ENCODE measurements at places on chromosomes 1 and 21.

- DNase-seq, result no peak
Observed at GRCh38 chr1:200163911-200164310, 136.4 kb downstream of the NR5A2 start.

DNA sequence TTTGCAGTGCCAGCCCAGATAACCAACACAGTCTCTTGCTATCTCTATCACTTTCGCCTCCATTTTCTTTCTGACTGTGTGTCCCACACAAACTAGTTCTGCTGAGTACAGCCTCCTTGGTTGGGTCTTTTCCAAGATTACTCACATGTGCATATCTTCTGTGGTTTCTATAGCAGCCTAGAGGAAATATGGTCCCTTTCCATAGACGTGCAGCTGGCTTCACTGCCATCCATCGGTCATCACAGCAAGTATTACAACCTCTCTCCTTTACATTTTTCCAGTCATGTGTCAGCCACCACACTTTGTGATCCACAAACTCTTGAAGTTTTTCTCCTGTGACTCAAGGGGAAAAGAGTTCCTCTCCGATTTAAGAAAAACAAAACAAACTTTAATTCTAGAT, 893.4 kb upstream of the ADGRL4 start:
- no peak for DNase-seq

GRCh38 chr1:40890771-40891170, 28.6 kb upstream of the CITED4 start:
- DNase-seq, result no peak

- no peak for DNase-seq
Observed at GRCh38 chr1:156816561-156817328, at the start of gene SH2D2A. Gene SH2D2A, minus strand, starts transcription at chr1:156816848. Its CDS starts 140 bp downstream, at chr1:156816708.

GRCh38 chr21:16079830-16080229, 350.0 kb downstream of the USP25 start:
- DNase-seq, result no peak

GRCh38 chr1:9143250-9143649, 14.3 kb upstream of the GPR157 start:
- no peak for DNase-seq

DNA sequence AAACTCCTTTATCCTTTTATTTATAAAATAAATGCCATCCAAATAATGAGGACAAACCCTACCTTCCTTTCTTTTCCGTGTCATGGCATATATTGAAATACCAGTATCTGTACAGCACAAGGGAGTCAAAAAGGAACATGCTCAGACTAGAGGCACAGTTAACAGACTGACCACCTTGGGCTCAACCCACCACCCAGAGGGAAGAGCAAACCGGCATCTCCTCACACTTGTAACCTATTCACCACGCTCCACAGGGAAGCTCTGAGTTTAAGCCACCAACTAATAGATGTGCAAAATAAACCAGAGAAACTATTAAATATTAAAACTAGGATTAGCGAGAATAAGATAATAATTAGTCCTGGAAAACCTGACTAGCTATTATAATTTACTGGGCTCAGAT, 112.7 kb downstream of the SIPA1L2 start:
- DNase-seq, result no peak

DNA sequence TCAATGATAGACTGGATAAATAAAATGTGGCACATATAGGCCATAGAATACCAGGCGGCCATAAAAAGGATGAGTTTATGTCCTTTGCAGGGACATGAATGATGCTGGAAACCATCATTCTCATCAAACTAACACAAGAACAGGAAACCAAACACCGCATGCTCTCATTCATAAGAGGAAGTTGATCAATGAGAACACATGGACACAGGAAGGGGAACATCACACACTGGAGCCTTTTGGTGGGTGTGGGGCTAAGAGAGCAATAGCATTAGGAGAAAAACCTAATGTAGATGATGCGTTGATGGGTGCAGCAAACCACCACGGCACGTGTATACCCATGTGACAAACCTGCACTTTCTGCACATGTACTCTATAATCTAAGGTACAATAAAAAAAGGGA, 883.4 kb upstream of the PRMT6 start:
- no peak for DNase-seq

DNA sequence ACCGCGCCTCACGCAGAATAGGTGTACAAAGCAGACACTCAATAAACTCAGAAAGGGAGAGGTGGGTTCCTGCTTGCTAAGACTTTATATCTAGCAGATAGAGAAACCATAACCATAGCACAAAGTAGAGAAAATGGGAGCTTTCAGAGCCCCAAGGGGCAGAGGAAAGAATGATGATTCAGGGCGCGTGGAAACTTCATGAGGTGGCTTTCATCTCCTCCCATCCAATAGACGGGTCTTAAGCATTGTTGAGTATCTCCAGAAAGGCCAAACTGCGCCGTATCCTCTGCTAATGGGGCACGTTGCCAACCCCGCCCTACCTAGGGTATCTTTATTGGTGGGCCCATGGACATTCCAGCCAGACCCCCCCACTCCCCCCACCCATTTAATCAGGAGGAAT, 778 bp upstream of the MIXL1 start:
- DNase-seq, result no peak

GRCh38 chr1:11838349-11839272, 9.0 kb downstream of the NPPA start:
- DNase-seq, result peak; percentile 41

DNA sequence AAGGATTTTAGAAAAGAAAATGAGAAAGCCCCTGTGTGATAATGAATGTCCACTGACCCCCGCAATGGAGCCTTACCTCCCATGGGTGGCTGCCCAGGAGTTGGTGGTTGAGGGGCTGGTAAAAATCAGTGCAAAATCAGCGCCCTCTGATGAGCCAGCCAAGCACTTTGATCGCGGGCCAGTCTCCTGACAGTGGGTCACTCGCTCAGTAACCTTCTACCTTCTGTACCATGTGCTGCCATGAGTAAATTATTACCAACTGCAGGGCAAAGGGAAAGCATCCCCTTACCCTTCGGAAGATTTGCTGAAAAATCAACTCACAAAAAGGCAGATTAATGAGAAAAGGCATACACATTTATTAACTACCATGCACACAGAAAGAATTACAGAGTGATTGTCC, 58.8 kb downstream of the KCNK1 start:
- no peak for DNase-seq

DNA sequence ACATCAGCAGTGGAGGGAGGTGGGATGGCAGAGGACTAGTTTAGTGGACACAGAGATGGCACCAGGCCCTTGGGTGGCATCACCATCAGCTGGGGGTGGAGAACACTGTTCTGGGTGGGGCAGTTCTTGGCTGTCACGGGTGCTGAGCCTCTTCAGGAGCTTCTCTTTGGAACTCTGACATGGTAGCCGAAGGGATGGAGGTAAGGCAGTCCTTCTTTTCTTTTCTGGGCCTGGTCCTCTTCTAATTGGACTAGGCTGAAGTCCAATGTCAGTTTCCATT, 8.3 kb upstream of the MEF2D start:
- no peak for DNase-seq

GRCh38 chr1:150917387-150917786, 8.8 kb upstream of the SETDB1 start:
- no peak for DNase-seq

DNA sequence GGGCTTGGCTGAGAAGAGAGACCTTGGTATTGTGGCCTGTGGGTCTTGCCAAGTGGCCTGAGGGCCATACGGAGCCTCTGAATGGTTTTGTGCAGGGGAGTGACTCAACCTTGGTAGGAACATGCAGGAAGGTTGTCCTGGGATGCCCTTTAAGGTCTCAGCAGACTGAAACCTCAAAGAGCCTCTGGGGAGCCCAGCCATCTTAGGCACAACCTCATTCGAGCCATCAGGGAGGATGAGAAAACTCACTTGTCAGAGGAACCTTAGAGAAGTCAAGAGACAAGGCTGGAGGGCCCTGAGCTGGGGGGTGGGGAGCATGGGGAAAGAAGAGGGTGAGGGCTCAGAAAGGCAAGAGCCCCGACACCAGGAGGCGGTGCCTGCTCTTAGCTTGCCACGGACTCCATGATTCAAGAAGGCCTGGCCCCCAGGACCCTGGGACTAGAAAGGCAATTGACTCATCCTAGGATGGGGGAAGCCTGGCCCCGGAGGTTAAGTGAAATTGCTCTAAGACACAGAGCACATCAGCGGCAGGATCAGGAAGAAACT, 13.0 kb downstream of the IFI6 start:
- peak; percentile 29 for DNase-seq

DNA sequence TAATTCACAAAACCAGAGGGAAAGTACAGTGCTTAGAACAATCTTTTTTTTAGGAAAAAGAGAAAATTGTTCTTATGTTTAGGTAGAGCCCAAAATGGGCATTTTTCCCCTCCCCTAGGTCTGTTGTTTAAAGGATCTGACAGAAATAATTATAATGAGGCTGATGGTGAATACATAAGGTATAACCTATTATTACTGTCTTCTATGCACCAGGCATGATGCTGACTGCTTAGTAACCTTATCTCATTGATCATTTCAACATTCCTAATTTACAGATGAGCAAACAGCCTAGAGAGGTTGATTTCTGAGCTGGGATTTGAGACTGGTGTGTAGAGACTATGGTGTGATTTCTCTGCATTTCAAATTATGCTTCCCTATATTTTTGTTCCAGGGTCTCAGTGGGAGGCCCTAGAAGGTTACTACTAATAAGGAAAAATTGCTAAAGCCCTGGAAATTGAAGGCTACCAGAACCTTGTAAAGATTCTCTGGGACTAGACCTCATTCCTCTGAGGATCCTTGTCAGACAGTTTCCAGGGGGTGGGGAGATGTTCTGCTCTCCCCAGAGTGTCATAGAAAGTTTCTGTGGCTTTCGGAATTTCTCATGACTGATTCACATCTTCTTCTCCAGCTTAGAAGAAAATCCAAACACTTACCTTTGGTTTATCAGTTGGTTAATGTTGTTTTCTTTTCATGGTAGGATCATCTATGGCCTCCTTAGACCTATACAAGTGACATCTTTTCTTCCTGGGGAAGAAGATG, 44.9 kb downstream of the ROR1 start:
- no peak for DNase-seq

DNA sequence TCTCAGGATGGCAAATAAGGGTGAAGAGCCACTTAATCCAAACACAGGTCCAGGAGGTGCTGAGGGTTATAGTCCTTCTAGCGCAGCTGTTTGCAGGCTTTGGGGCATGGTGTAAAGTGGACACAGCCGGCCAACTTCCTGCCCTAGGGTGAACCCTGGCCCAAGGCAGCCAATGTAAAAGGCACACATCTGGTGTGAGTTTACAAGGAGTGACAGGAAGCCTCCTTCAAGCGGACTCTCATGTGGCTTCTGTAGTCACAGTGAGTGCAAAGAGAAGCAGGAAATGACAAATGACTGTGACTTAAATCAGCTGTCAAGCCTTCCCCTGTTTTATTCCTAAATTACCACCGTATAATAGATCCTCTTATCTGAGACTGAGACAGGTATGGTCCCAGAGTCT, 213.0 kb downstream of the CRB1 start:
- no peak for DNase-seq
